CD8-positive, alpha-beta T cell (primary cell): ENCODE measurements at places on chromosomes 3 and 15.

DNA sequence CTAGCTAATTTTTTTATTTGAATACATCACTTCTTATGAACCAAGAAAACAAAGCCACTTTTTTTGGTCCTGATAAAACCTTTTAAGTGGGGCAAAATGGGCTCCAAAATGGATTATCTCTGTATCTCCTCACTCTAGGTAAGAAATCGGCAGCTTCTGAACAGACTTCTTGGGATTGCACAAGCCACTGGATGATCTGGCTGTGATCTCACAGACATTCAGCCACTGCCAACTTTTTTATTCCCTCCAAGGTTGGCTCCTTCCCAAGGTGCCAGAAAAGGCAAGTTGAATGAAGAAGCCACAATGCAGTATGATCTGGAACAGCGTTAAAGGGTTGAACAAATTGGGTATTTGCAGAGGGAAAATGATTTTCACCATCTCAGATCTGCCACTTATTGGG lies 73.2 kb downstream of the PRICKLE2 start:
- no peak for DNase-seq

DNA sequence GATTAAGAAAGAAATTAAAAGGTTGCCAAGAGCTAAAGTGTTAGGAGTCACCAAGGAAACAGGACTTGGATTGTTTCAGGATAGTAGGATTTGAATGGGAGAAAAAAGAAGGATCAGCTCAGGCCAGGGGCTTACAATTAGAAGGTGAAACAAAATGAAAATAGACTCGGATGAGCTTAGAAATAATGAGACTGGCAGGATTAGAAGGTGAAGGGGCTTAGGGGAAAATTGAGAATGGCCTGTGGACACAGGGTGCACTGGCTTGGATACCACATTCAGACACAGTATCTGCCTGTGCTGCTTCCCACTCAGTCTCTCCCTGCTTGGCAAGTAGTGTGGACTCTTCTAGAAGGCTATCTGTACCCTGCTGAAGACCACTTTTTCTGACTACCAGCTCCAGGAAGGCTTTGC lies 206.1 kb upstream of the ATP10A start:
- DNase-seq, result no peak

GRCh38 chr3:157920822-157921700 lies 185.2 kb downstream of the SHOX2 start:
- DNase-seq, result no peak

DNA sequence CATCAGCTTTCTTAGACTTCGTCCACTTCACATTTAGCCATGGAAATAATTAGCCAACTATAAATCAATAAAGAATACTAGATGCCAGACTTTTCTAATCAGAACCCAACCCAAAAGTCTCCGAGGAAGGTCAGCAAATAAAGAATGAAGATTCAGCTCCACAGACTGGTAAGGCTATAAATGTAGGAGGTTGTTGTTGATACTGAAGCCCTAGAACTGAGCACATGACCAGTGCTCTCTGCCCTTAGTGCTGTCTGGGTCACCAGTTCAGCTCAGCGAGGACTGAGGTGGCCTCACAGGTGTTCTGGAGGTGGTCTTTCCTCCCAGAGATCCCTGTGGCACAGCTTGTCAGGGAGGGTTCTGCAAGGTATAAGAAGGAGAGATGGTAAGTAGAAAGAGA lies 20.9 kb upstream of the SLC28A2 start:
- no peak for DNase-seq

DNA sequence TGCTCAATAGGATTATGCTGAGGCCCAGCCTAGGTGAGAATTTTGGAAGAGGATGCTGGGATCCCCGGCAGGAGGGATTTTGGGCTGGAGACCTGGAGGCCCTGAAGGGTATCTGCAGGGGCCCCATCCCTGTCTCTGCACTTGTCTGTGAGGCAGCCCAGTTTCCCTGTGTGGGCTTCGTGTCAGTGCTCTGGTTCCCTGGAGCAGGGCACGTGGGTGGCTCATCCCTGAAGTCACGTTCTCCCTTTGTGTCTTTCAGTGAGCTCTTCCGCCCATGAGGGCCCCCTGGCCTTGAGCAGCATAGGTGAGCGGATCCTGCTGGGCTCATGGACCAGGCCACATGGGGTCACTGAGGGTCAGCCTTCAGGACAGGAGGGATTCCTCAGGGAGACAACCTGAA lies 217.9 kb downstream of the SNRPN start:
- DNase-seq, result no peak

DNA sequence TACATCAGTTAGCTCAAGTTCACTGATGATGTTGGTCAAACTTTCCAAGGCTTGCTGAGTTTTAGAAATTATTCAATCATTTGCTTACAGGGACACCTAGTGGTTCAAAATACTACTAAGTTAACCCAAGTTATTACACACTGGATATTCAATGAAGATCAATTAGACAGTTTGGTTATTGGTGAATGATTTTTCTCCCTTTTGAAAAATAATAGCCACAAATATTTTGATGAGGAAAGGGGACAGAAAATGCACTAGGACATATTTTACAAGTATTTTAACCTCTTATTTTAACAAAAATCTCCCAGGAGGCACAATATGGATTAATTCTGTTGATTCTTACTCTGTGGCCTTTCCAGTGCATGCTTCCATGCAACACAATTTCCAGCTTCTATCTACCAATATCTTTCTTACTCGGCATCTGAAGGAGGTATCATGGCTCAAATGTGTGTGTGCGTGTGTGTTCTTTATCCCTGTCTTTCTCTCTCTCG lies 20.1 kb upstream of the GOLGA6L2 start:
- no peak for DNase-seq

DNA sequence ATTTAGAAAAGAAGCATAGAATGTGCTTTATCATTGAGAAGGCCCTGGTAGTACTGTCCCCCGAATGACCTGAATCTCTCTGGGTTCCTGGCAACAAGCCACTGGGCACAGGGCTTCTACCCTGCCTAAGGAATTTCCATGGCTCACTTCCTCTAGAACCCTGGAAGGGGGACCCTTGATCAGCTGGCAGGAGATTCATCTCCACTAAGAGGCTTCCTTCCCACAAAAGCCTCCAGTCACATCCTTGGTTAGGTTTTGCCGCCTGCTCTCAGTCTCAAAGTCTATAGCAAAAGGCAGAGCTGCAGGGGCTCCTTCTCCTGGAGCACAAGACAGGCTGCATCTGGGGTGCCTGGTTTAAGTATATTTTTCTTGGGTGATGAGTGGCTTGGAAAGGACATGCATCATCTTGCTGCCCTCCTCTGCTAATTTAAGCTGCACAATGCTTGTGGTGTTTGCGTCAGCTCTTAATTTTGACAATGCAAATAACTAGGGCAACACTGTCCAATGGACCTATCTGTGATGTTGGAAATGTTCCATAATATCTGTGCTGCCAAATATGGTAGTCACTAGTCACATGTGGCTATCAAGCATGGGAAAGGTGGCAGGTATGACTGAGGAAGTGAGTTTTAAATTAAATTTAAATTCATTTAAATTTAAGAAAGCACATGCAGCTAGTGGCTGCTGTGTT lies 33.4 kb upstream of the RARRES1 start:
- no peak for DNase-seq

GRCh38 chr3:15217841-15218267 lies 11.8 kb downstream of the CAPN7 start:
- DNase-seq, result no peak
